NCI-H446 treated with DMSO at 0.1 percent for 48 hours (cell line): ENCODE measurements at places on chromosomes 5 and 9.

- DNase-seq, result no peak
Measured at GRCh38 chr5:150247726-150248125, 41.8 kb downstream of the CAMK2A start.

DNA sequence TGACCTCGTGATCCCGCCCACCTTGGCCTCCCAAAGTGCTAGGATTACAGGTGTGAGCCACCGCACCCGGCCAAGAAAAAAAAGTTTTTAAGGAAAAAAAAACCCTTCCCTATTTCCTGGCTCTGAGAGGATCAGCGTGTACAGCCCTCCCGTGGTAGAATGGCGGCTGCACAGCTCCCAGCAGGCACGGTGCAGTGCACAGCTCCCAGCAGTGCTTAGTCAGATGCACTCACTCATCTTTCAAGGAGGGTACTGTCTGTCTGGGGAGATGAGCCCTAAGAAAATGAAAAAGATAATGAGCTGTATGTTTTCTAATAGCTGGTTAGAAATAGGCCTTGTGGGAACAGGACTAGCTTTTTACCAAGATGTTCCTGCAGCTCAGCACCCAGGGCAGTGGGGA is 36.7 kb upstream of the SLC2A8 start:
- no peak for DNase-seq

DNA sequence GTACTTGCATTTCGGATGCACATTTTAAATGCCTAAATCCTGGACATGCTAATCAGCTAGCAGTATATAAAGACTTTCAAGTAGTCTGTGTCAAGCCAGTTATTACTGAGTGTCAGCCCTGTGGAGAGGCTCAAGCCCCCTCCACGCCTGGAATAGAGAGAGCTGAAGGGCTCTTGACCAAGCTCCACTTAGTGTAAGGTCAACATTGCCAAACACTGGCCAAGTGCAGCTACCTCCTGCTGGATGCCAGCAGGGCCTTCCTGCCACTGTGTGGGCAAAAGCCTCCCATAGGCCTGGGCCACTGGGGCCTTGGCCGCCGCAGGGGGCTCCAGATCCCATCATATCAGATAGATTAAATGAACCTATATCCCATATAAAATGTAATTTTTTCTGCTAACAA is 239.4 kb upstream of the PANK3 start:
- DNase-seq, result no peak

GRCh38 chr9:79701651-79702050 is 129.9 kb downstream of the TLE4 start:
- no peak for DNase-seq

DNA sequence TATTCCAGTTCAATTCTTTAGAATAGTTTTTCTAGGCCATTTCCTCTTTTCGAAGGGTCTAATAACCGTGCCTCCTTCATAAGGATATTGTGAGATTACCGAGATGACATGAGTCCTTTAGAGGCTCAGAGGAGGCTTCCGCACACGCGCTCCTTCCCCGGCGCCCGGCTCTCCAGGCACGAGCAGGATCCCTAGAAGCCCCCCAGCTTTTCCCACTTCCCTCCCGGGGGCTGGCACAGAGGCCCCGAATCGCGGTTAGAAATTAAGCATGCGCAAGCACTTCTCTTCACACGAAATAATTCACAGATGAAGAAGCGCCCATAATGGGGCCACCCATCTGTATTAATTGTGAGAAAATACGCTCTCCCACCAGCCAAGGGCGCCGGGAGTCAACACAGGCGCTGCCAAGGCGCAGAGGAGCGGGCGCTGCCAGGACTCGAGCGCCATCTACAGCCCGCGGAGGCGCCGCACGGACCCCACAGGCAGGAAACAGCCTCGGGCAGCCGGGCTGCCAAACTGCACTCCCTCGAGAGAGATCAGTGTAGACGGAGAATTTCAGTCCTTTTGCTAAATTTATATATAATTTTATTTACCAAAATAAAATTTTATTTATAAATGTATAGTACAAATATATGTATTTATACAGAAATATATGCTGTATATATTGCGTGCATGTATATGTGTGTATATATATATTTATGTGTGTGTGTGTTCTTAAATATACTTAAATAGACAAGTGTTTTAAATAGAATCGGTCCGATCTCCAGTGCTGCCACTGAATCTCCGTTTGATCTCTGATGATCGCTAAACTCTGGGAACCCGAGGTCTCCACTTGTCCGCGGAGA is 258.1 kb upstream of the NFIL3 start:
- DNase-seq, result peak; percentile 13

- DNase-seq, result no peak
Measured at GRCh38 chr9:135030566-135031226, 56.8 kb upstream of the OLFM1 start.

DNA sequence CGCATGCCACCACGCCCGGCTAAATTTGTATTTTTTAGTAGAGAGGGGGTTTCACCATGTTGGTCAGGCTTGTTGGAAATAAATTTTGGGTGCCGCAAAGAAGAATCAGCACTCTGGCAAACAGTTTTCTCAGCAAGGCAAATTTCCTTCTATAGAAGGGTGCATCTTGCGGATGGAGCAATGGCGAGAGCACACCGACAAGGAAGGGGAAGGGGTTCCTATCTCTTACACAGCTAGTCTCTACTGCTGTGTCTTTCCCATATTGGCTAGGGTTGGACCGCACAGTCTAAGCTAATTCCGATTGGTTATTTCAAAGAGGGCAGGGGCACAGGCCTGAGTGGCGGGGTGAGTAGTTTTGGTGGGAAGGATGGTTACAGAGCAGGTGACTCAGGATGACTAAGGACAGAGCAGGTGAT is 707 bp downstream of the GTF3C5 start:
- DNase-seq, result no peak

DNA sequence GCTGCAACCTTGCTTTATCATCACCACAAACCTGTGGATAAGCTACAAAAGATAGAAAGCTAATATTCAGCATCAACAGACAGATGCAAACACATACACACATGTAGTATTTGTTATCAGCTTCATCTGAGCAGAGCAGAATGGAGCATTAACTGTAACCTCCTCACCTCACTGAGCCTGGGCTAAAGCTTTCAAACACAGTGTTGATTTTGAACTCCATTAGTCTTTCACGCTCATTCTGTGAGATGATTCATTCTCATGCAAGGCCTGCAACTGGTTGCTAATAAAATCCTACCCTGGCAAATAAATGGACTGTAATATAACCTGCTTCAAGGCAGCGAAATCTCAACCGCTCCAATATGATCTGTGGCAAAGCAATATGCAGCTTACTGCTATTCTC is 1360.6 kb upstream of the ACO1 start:
- no peak for DNase-seq

DNA sequence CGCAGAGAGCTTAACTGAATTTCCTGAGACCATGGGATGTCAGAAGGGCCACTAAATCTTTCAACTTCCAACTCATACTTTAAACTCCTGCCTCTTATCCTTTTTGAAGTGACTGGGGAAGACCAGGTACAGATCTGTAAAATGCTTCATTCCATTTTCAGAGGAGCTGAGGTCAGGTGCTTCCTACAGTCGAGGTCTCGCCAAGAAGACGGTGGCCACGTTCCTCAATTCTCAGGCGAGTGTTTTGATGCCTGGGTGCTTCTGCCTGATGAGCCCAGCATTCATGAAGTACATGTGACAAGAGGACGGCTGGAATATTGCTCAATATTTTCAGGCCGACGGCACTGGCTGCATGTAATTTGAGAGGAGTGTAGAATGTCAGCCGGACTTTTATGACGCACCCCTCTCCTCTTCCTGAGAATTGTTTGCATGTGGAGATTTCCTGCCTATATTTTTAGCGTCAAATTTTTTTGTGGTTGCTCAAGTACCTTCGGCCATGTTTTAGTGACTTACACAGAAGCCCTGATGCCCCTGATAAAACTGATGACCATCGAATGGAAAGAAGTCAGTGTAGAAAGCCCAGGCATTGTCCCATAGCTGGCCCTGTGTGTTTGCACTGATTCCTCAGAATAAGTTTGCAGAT is 38.8 kb upstream of the GLRX start:
- DNase-seq, result no peak

DNA sequence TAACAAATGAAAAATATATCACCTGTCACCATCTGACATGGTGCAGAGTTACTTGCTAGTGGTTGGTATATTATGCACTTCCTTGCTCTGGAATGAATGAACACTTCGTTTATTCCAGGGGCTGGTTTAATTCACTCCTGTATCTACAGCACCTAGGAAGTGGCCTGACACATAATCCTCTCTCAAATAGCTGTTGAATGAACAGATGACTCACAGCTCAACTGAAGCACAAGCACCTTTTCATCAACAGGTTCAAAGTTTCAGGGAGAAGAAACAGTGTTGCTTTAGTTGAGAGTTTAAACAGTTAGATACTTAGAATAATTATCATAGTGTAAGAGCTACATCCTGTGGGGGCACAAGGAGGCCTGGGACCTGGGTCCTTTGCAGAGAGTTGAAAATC is 135.0 kb upstream of the DAP start:
- DNase-seq, result no peak
